ENCODE measurements at places on chromosomes 12 and 14.
A peak's percentile ranks its signal among the peaks of the same experiment; 100 is the strongest.

- no peak for DNase-seq
Measured at GRCh38 chr12:34379142-34379541, 356.8 kb downstream of the ALG10 start.

DNA sequence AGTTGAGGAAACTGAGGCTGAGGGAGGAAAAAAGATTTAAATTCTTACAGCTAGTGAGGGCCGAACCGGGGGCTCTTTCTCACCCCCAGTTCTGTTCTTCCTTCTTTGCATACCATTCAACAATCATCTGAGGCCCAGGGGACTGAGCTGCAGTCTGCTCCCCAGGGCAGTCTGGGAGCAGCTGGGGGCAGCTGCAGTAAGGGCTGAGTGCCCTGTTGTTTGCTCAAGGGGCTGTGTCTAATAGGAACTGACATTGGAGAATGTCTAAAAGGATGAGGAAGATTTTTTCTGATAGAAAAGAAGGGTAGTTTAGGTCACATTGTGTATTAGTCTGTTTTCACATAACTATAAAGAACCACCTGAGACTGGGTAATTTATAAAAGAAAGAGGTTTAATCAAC lies 42.2 kb downstream of the SLC17A8 start:
- DNase-seq, result peak; percentile 22

DNA sequence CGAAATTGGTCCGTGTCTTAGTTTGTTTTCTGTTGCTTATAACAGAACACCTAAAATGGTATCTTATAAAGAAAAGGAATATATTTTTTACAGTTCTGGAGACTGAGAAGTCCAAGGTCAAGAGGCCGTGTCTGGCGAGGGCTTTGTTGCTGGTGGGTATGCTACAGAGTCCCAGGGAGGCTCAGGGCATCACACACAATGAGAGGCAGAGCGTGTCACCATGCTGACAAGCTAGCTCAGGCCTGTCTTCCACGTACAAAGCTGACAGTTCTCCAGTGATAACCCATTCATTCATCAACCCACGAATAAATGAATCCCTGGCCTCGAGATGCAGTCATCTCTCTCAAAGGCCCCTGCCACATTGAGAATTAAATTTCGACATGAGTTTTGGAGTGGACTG lies 56.7 kb upstream of the AEBP2 start:
- DNase-seq, result no peak

GRCh38 chr12:27515671-27516070 lies 8.3 kb upstream of the PPFIBP1 start:
- no peak for DNase-seq

- no peak for DNase-seq
Measured at GRCh38 chr14:61321385-61322010, at the start of gene PRKCH. TSS of gene PRKCH (plus strand) at chr14:61321579. CDS start at chr14:61322102, 523 bp downstream.

GRCh38 chr12:80805106-80805505 lies 88.4 kb downstream of the MYF5 start:
- DNase-seq, result no peak

DNA sequence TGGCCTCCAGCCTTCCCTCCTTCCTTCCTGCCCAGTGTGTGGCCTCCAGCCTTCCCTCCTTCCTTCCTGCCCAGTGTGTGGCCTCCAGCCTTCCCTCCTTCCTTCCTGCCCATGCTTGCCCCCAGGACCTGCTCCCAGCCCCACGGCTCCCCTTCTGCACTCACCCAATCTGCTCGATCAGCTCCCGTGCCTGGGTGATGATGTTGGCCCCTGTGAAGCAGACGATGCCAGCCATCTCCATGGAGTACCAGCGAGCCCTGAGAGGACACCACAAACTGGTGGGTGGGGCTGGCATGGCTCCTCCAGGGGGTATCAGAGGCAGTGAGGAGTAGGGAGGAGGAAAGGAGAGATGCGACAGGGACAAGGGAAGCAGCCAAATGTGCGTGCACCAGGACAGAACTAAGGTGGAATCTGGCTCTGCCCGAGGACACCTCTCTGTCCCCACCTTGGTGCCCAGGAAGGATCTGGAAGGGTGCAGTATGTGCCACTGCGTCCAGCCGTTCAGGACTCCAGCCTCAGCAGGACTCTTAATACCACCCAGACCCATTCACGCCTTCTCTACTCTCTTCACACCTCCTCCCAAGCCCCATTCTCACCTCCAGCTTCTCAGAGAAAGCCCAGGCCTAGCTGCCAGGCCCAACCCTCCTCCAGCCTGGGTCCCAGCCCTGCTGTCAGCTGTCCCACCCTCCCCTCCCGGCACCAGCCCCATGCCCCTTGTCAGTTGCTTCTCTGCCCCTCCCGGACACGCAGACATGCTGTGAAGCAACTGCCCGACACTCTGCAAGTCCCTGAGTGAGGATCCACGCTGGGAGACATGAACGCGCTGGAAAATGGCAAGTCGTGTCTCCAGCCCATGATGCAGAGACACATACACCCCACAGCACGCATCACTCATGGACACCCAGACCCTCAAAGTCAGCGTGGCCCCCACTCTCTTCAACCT lies 22.7 kb downstream of the POLE start:
- no peak for DNase-seq

DNA sequence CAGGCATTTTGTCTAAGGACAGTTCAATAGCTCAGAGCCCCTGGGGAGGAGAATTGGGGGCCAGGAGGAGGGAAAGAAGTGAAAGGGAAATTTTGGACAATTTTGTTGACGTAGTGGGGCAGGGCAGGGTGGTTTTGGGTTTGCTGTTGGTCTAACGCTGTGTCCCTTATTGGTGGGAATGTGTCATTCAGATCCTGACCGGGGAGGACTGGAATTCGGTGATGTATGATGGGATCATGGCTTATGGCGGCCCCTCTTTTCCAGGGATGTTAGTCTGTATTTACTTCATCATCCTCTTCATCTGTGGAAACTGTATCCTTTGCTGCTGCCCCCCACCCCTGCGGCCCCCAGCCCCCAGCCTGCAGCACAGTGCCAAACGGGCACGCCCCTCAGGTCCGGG lies 212.1 kb upstream of the FKBP4 start:
- DNase-seq, result no peak

DNA sequence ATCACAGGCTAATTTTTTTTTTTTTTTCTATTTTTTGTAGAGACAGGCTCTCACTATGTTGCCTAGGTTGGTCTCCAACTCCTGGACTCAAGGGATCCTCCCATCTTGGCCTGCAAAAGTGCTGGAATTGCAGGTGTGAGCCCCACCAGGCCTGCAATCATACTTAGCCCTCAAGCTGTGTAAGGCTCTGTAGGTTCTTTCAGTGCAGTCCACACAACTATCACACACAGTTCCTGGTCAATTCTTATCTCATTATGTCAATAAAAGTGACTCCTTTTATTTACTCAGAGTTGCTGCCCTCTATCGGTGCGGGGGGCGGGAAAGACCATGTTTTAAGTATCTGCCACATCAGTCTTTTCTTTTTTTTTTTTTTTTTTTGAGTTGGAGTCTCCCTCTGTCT lies 29.0 kb downstream of the SLC2A3 start:
- DNase-seq, result peak; percentile 50

GRCh38 chr12:101490286-101490920 lies 15.3 kb downstream of the SPIC start:
- peak; percentile 12 for DNase-seq

DNA sequence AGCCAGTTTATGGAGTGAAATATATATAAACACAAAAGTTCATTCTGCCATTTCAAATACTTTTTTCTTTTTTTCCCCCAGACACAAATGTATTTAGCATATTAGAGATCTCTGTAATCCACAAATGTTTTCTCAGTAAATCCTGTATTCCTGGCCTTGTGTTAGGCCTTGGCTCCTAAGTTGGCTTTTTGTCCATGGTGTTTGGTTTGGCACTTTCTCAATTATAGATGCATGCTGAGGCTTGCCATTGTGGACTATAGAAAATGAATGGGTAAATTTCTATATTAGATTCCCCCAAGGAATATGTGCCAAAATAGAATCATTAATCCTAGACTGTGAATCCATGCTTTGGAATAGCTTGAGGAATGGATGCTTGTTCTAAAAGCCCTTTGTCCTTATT lies 17.0 kb downstream of the RIC8B start:
- DNase-seq, result no peak

- peak; percentile 64 for DNase-seq
Measured at GRCh38 chr14:100691395-100692056, 35.2 kb upstream of the DLK1 start.
